ENCODE measurements at places on chromosomes 3 and 15. TPM values are rescaled to one million over a fixed set of nuclear protein-coding genes. Genes with fewer than 3 reads are reported as not detected.

Gene MESP1
- total RNA-seq = 8.3 TPM

Gene CCDC39
- total RNA-seq = not detected

Gene RBMS3
- total RNA-seq = 66.7 TPM

Gene TMCO5A
- total RNA-seq = not detected

- no peak for DNase-seq
Measured at GRCh38 chr3:38332201-38332600, 14.4 kb upstream of the XYLB start.

DNA sequence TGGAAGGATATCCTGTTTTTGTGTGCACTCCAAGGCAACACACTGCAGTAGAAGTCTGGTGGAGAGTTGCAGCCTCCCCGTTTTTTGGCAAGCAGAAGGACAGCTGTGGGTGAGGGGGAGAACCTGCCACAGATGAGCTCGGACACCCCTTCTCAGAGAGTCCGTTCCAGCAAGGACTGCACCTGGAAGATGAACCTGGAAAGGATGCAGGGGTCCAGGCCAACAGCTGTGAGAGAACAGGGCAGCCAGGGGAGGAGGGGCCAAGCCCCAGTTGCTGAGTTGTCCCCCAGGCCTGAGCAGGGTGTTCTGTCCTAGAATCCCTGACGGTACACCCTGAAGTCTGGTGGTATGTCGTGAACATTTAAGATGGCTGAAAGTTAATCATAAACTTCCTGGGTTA, 30.2 kb downstream of the ZXDC start:
- no peak for DNase-seq

DNA sequence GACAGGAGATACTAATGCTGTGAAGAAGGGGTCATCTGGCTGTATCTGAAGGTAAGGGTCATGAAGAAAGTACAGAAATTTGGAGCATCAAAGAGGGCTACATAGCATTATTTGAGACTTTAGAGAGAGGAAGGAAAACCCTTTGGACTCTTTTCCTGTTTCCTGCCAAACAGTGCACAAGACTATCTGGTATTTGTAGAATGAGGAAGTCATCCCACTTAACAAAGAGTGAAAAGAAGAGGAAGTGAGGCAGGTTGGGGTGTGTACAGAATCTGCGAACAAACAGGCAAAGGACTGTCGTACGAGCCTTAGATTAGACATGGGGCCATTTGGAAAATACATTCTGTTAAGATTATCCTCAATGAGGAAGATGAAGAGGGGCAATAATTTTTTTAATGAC, 546.8 kb upstream of the EPHA6 start:
- no peak for DNase-seq

GRCh38 chr3:63061449-63061848, 186.2 kb upstream of the CADPS start:
- DNase-seq = no peak

DNA sequence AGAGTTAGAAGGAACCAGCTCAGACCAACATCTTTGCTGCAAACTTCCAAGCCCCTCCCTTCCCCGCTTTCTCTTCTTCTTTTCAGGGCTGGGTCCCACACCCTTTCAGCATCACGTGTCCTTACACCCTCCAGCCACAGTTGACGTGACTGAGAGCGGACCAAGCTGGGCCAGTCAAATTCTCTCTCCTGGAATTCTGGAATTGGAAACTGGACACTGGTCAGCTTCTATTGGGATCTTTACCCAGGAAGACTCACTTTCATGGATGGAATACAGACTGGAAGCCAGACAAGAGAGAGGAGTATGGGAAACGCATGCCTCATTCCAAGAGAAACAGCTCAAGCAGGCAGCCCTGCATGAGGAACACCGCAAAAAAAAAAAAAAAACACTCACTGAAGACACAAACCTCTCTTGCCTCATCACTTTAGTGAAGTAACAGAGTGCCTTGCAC, 12.4 kb upstream of the TPM1 start:
- peak; percentile 34 for DNase-seq

GRCh38 chr3:123376451-123377242, 72.2 kb downstream of the ADCY5 start:
- no peak for DNase-seq

GRCh38 chr15:65032801-65033537, 3.5 kb upstream of the MTFMT start:
- DNase-seq = peak; percentile 77
